ENCODE measurements at places on chromosomes 13 and 19.

DNA sequence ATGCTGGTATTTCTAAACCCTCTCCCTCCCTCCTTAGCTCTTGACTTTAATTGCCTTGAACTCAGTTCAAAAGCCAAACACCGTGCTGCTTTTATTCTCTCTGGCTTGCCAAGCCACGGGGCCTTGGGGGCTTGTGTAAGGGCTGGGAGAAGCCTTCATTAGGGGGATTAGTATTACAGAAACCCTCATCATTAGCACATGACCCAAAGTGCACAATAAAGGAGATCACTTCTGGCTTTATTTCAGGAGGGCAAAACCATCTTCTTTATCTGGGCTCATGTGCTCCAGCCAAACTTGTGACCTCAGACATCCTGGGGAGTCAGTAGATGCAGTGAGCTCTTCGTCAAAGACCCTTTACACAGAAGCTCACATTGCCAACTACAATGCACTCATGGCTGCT lies at the start of gene DCT:
TSS of gene DCT (minus strand) at position 67 of the 400 bp plus-strand sequence. CDS start 427 bp downstream, outside the sequence.
- no peak for DNase-seq

DNA sequence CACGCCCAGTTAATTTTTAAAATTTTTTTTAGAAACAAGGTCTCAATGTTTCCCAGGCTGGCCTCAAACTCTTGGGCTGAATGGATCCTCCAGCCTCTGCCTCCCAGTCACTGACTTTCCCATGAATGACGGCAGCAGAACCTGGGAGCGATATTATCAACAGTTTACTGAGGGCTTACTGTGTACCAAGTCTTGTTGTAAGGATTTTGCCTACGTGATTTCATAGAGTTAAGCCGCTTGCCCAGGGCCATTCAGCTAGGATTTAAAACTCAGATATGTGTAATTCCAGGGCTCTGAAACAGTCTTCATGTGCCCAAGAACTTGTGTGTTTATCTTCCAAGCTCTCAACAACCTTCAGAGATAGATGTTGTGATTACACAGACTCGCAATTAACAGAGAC lies 6.0 kb upstream of the KXD1 start:
- no peak for DNase-seq

- DNase-seq: no peak
These were observed 174.9 kb downstream of the TNFSF13B start for GRCh38 chr13:108444448-108444847.

DNA sequence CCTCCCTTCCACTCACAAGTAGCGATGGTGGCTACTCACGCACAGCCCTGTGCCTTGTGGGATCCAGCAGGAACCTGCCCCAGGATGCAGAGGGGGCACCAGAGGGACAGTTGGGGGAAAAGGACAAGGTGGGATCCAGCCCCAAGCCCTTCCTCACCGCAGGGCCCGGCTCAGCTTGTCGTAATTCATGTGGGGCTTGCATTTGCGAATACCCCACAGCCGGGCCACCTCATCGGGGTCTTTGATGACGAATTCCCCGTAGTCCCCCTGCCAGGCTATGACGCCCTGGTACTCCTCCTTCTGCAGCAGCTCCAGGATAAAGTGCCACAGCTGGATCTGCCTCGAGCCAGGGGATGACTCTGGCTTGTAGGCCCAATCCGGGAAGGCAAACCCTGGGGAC lies 18.5 kb downstream of the ERFL start:
- DNase-seq: no peak

DNA sequence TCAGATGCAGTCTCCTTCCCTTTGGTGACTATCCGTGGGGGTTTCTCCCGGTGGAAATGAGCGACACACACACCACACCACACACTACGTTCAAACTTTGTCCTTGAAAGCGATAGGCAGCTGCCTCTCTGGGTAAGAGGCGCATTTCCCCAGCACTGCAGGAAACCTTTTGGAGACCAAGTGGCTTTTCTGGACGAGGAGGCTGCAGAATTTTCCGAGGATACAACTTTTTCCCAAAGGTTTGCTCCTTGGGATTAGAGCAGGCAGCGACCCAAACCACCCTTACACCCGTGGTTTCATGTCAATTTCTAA lies 38.2 kb upstream of the FLT1 start:
- no peak for DNase-seq

DNA sequence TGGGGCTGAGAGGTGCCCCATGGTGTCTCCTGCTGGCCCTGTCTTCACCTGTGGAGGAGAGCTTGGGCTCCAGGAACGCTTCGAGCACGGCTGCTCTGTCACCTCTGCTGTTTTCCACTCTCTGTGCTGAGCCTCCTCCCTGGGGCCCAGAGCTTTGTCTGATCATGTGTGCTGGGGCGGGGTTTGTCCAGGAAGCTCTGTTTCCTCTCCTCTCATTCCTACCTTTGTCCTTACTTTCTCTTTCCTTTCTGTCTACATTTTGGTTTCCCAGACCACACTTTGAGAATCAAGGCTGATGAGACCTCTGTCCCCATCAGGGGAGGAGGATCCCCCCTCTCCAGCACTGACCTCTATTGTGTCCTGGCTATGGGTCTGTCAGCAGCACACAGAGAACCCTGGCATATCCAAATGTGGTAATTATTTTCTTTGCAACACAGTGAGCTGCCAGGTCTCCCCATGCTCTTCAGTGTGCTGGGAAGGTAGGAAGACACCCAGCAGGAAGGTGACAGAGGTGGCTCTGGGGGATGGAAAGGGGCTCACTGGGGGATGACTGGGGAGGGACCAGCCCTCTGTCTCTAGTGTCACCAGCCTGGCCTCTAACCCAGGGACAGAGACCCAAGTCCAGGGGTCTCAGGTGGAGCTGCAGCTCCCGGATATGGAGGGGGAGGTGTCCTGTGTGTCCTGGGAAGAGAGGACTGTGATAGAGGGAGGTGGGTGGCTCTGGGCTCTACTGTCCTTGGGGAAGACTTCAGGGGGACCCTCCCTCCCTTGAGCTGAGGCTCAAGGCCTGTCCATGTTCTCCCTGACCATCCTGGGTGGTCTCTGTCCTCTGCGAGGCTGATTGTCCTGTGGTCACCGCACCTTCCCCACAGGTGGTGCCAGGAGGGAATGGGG lies at the start of gene CEACAM1:
TSS of gene CEACAM1 (minus strand) at position 128 of the 894 bp plus-strand sequence. CDS start at position 21, 107 bp downstream.
- no peak for DNase-seq

DNA sequence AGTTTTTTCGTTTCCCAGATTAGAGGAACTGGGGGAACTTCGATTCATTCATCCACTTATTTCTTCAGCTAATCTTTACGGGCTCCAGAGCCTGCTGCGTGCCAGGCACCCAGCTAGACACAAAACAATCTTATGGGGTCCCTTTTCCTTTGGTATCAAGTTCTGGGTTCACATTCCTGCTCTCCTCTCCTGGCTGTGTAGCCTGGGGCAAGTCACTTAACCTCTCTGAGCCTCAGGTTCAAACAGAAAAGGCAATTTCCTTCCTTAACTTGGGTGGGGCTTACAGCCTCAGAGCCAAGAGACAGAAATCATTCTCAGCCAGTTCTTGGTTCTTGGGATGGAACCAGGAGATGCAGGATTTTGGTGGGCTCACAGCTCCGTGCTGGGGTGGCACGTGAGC lies 5.9 kb downstream of the SHD start:
- no peak for DNase-seq

GRCh38 chr13:76029088-76029487 lies 393.0 kb downstream of the LMO7 start:
- no peak for DNase-seq

DNA sequence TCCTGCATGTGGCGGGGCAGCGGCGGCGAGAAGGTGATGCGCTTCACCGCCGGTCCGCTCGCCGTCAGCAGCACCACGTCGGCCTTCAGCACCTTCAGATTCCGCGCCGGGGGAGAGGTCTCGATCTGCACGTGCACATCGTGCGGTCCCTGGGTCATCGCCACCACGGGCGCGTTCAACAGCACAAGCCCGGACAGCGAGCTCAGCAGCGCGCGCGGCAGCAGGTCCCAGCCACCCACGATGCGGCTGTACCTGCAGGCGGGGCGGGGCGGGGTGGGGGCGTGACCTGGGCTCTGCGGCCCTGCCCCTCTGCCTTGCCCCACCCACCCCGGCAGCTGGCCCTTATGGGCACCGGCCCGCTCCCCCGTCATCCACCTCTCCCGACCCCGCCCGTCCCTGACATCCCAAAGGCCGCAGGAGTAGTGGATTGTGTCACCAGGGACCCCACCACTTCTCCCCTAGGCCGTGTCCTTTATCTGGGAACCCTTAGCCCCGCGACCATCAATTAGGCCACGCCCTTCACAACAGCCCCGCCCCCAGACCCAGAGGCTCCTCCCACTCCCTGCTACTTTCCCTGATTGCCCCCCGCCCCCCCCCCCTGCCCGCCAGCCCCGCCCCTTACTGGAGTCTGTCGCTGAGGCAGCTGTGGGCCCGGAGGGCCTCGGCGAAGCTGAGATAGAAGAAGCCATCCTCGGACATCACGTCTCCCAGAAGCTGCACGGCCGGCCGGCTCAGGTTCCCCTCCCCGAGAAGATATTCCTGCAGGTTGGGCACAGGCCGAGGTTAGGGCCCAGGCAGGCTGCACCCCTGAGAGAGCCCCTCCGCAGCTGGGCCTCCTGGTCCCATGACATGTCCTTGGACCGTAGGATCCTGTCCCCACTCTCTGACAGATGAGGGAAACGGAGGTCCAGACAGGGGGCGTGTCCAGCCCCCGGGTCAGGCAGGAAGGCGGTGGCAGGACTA lies 6.1 kb downstream of the IL4I1 start:
- no peak for DNase-seq

DNA sequence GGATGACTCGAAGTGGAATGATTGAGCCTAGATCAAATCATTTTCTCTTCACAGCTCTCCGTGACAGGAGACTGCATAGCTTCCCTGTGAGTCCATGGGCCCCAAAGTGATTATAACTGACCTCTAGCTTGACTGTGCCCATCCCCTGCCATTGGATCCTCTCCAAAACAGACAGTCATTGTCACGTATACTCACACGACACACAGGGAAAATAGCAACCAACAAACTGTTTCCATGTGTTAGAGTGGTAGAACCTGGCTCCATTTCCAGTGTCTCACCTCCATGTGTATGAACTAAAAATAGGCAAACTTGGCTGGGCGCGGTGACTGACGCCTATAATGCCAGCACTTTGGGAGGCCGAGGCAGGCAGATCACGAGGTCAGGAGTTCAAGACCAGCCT lies 48.8 kb upstream of the NPAS1 start:
- no peak for DNase-seq

GRCh38 chr19:43725468-43725867 lies 9.6 kb downstream of the IRGC start:
- DNase-seq: no peak

Data from kidney epithelial cell (primary cell).